ENCODE measurements at places on chromosomes 16 and 17.

GRCh38 chr16:81582655-81583441 is 138.2 kb downstream of the CMIP start:
- DNase-seq, result peak; percentile 43

DNA sequence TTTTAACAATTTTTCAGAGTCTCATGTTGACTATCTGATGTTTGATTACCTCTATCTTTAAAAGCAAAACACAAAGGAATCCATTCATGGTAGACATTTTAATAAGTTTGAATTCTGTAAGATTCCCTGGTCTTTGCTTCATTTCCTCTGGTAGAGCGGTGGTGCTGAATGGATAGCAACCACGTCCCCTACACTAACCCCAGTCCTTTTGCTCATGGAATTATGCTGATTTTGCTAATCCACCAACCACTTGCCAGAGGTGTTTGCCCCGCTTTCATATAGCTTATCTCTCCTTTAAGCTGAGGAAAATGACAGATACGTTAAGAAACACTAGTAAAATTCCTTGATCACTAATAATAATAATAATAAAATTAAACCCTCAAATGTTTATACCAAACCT is 9.5 kb downstream of the KCNJ16 start:
- peak; percentile 38 for DNase-seq

- DNase-seq, result peak; percentile 78
Measured at GRCh38 chr17:50185631-50186471, 15.6 kb downstream of the COL1A1 start.

GRCh38 chr17:66448026-66448639 is 145.7 kb downstream of the PRKCA start:
- DNase-seq, result no peak

All from osteoblast (primary cell).